ENCODE measurements at places on chromosomes 3 and 15. TPM values are rescaled to one million over a fixed set of nuclear protein-coding genes. Genes with fewer than 3 reads are reported as not detected.

DNA sequence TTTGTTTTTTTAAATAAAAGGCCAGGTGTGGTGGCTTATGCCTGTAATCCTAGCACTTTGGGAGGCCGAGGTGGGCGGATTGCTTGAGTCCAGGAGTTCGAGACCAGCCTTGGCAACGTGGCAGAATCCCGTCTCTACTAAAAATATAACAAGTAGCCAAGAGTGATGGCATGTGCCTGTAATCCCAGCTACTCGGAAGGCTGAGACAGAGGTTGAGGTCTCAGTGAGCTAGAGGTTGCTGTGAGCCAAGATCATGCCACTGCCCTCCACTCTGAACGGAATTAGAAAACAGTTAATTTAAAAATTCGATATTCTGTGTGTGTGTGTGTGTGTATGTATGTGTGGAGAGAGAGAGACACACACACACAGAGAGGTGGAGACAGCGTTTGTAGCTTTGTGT, 58.8 kb downstream of the TCF12 start:
- no peak for DNase-seq
- H3K27me3 ChIP-seq, result no peaks in the 10 kb centered on the region
- no peaks in the 10 kb centered on the region for H3K36me3 ChIP-seq

TMEM158 gene
- total RNA-seq, result 2.0 TPM

GNAT1 gene
- not detected for total RNA-seq

- no peaks in the 10 kb centered on the region for H3K36me3 ChIP-seq
- no peak for DNase-seq
- H3K4me3 ChIP-seq, result no peak overlapping the region
- H3K4me1 ChIP-seq, result no peaks in the 10 kb centered on the region
These were observed 23.5 kb upstream of the SQOR start for GRCh38 chr15:45611305-45611704.

DNA sequence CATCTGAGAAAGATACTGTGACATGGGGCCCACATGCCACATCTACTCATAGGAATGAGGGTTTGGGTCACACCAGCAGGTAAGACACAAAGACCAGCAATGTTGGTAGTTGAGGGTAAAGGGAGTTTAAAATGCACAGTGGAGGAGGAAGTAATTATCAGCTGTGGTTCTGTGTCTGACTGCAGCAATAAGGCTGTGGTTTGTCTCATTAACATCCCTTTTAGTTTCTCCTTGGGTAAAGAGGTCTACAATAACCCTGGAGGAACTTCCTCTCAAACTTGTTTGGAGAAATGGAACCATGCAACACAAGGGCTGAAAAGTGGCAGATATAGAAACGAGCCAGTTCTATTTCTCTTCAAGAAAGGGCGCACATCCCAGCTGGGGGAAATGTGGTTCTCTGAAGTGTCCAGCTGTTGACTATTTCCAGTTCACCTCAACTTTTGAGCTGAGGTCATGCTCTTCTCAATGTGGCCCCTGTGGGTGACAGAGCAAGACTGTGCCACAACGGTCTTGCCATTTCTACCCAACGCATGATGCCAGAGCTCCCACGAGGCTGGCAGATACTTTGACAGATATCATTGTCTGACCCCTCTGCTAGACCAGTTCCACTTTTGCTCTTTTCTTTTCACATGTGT, 234.3 kb downstream of the SQOR start:
- no peaks in the 10 kb centered on the region for H3K27me3 ChIP-seq
- no peaks in the 10 kb centered on the region for H3K36me3 ChIP-seq
- no peak for DNase-seq

- H3K27ac ChIP-seq, result no peak overlapping the region
- H3K4me3 ChIP-seq, result no peak overlapping the region
- no peaks in the 10 kb centered on the region for H3K27me3 ChIP-seq
- no peak for DNase-seq
These were observed 231.3 kb downstream of the PLCL2 start for GRCh38 chr3:17116007-17116600.
